Left kidney (tissue), 8 donors: ENCODE measurements at places on chromosomes 4 and X. TPM values are rescaled to one million over a fixed set of nuclear protein-coding genes. Genes with fewer than 3 reads are reported as not detected.
A peak's percentile ranks its signal among the peaks of the same experiment; 100 is the strongest.

DNA sequence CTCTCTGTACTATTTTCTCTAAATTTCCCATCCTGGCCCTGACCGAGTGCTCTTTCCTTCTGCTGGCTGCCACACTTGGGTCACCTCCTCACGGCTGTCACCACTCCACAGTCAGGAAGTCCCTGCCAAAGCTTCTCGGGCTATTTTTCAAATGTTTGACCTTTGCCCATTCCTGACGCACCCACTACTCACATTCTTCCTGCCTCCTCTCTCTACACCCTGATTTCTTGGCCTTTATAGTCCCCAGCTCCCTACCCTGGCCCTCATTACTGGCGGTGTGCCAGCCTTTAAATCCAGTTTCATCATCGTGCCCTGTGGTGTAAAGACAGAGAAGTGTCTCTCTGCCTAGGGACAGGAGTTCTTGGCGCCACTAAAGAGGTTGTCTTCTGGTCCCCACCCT is 46.4 kb upstream of the GATB start:
- no peak for DNase-seq

FRG2 gene
- not detected for polyA plus RNA-seq

DNA sequence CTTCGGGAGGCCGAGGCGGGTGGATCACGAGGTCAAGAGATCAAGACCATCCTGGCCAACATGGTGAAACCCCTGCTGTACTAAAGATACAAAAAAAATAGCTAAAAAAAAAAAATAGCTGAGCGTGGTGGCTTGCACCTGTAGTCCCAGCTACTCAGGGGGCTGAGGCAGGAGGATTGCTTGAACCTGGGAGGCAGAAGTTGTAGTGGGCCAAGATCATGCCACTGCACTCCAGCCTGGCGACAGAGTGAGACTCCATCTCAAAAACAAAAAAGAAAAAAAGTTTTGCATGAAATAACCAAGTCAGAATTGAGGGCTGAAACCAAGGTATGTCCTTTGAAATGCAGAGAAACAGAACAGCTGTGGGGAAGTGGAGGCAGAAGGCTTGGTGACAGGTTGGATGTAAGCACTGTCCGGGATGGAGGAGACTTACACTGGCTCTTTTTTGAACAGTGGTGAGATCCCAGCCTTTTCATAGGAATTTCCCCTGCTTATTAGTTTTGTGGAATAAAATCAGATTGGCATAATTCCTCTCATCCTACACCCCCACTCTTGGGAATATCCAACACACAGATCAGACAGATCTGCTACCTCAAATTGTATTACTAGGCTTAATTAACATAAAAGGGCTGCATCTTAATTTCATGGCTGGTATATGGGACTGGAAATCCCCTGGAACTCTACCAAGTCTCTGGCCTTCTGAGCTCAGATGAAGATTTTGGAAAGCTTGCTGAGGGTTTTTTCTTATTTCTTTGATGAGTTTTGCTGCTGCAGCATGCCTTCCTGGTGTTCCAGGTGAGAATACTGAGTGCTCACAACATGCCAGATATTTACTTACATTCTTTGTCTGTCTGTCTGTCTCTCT is 18.8 kb upstream of the C4orf36 start:
- DNase-seq: no peak

SH3D19 gene
- polyA plus RNA-seq: 35.2 TPM

DNA sequence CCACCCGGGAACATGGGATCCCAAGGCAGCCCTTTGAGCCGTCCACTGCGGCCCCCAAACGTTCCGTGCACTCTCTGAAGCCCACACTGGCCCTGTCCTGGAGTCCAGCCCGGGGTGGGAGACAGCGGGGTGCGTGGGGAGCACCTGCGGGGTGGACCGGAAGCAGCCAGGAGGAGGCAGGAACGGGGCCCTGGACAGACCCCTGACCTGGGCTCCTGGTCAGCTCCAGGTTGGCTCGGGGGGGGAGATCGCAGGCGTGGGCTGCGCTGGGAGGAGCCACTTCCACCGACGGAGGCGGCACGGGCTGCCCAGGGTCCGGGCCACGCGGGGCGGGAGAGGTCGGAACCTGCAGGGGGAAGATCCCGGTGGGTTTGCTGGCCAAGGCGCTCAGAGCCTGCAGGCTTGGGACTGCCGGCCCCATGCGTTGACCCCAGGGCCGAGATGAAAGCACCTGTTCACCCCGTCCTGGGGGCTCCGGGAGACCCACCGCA is 5.7 kb upstream of the PLCXD1 start:
- DNase-seq: no peak

GRCh38 chrX:77595848-77596247 is 148.7 kb downstream of the FGF16 start:
- DNase-seq: no peak

- no peak for DNase-seq
These were observed 19.9 kb downstream of the MAN2B2 start for GRCh38 chr4:6594826-6595355.

DNA sequence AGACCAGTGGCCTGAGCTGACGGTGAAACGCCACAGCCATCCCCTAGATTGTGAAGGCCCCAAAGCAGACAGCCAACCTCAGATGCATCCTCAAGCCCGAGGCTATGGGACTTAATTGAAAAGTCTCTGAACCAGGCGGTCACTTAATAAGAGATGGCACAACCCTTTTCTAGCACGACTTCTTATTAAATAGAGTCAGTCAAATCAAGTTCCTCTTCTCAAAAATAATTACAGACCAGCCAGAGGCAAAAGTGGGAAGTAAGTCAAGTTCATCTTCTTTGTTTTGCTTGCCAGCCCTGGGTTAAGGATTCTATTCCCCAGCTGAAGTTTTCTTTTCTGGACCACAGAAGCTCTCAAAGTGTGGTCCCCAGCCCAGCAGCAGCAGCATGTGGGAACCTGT is 9.7 kb upstream of the SH3KBP1 start:
- no peak for DNase-seq

GRCh38 chr4:82352118-82352824 is 21.5 kb downstream of the HNRNPD start:
- DNase-seq: no peak

SAGE1 gene
- polyA plus RNA-seq: not detected

- DNase-seq: no peak
These were observed 150.3 kb upstream of the FAM9B start for GRCh38 chrX:9184211-9184610.

GRCh38 chr4:155759372-155760252 is 791 bp downstream of the GUCY1B1 start:
- peak; percentile 51 for DNase-seq

- DNase-seq: no peak
These were observed 143.5 kb downstream of the TSPAN5 start for GRCh38 chr4:98514741-98515469.

IBSP gene
- not detected for polyA plus RNA-seq

DNA sequence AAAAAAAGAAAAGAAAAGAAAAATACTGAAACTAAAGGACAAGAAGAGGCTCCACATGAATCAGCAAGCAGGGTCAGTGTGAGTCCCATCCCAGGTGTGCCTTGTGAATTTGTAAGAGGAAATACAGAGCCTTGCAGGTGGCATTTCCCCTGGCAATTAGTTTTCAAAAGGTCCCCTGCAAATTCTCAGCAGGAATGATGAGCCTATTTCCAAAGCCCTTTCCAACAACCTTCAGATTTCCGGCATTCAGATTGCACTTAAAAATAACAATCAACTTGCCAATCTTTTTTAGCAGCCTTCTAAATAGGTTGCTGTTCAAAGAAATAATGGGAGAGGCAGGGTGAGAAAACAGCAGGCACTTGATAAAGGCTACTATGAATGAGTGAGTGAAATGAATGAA is 66.4 kb upstream of the OR13H1 start:
- no peak for DNase-seq

TBX22 gene
- 3.1 TPM for polyA plus RNA-seq

RAB40AL gene
- 0.15 TPM for polyA plus RNA-seq
